ENCODE measurements at places on chromosomes 5 and 9.

- no peak for DNase-seq
These were observed 397.9 kb upstream of the SGCD start for GRCh38 chr5:155929112-155929511.

- DNase-seq = no peak
These were observed 1.6 kb downstream of the NREP start for GRCh38 chr5:111755345-111755941.

GRCh38 chr5:76074487-76075065 is 8.6 kb upstream of the SV2C start:
- no peak for DNase-seq

DNA sequence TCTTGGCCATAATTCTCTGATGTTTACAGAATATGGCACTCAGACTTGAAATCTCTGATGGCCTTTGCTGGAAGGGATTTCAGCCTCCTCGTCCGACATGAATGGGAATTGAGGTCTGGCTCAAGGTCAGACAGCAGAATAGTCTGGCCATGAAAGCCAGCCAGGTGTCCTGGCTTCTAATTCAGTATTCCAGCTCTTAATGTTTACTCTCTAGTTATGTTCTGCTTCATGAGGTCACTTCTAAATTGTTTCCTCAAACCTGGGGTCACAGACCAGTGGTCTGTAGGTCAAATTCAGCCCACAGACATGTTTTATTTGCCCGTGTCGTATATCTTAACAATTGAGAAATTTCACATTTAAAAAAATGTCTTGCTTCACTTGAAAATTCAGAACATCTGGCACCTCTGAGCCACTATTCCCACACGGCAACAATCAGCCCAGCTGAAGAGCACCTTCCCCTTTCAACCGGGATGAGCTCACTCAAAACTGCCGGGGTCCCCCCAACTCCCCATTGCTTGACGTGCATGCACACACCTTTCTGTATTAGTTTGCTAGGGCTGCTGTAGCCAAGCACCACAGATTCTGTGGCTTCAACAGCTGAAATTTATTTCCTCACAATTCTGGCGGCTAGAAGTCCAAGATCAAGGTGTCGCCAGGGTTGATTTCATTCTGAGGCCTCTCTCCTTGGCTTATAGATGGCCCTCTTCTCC is 243.5 kb downstream of the ENC1 start:
- DNase-seq = no peak

DNA sequence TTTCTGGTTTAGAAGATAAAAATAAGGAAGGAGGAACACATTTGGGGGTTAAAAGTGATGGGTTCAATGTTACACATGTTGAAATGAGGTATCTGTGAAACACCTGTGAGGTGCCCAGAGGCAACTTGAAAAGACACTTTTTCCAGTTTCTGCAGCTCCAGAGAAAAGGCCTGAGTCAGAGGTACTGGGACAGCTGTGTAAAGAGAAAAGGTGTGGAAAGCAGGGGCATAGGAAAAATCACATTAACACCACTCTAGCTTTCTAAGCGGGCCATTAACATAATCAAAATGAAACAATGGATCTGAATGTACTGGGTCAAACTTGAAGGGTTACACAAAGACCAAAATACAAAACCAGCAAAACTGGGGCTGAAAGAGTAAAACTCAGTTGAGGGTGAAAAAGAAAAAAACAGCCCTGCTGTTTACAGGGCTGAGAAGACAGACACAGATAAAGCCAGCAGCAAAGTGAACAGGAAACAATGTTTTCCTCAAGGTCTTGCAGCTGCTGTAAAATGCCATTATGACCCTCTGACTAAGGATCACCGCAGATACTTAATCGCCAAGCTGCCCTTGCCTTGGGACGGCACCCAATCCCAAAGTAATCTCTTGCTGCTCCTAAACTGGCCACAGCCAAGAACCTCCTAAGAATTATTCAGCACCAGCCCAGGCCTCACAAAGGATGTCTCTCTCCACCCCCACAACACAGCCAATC is 104.7 kb downstream of the DROSHA start:
- DNase-seq = no peak

DNA sequence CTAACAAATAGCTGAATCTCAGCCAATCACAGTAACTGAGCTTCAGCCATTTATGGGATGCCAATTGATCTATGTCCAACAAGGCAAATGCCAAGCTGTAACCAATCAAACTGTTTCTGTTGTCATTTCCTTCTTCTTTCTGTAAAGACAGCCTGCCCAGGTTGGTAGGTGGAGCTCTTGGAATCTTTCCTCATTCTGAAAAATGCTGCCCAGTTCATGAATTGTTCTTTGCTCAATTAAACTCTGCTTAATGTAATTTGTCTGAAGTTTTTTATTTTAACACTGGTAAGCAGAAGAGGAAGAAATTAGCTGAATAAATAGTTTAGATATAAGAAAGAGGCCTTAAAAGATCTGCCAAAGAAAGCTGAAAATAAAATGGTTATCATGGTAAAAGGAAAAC is 1235.6 kb downstream of the EFNA5 start:
- DNase-seq = no peak

DNA sequence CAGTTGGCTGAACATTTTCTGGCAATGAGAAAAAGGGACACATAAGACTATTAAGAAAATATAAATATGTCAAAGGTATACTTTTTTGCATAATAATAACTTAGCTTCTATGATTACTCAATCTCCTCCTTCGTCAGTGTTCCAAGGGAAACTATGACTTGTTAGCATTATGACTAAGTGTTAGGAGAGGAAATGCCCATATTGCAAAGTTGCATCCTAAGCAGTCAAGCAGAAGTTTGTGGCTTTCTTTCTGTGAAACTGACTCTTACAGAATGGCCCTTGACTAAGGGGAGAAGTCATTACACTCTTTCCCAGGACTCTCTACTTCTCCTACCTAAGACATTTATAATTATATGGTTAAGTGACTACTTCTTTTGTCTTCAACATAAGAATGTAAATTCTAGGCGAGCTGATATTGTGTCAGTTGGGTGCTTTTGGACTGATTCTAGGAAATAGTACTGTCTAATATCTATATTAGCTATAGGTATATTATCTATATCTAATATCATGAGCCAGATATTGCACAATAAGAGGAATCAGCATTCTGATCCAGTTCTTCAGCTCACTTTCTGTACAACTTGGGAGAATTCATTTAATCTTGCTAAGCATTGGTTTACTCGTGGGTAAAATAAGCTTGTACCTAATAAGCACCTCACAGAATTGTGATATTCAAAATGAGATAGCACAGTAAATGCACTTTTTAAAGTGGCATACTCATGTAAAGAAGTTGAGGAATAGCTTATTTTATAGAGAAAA is 16.4 kb upstream of the SPINK6 start:
- DNase-seq = no peak

DNA sequence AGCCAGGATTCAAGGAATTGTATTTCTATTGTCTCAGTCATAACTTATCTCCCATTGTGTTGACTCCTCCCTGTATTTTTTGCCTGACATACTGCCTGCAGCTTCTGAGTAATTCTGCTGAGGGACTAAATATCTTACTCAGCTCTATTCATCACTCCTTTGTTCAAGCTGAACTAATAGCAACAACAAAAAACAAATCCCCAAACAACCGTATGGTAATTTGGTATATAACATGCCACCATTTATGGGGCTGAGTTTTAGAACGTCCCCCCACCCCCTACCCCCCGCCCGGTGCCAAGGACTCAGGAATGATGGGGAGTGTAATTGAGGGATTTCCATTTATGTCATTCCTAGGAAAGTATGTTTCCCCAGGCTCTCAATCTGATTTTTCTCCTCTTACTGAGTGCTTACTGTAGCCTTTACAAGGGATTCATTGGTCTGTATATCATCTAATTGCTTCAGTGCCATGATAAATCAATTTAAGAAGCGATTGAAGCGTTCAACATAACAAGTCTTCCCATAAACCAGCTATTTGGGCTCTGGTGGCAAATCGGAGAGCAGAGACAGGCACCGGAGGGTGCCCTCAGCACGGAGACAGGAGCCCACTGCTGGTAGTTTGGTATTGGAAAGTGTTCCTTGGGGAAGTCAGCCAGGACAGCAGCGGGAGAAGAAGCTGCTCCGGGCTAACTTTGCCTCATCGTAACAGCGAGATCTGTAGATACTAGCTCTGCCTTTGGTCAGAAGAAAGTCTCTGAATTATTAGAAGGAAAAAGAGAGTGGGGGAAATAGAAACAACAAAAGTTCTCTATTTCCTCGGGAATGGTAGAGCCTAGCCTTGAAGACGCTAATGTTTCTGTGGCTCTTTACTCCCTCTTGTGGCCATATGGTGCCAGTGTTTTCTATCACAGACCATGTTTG is 40.7 kb upstream of the HSD17B4 start:
- DNase-seq = peak; percentile 77

DNA sequence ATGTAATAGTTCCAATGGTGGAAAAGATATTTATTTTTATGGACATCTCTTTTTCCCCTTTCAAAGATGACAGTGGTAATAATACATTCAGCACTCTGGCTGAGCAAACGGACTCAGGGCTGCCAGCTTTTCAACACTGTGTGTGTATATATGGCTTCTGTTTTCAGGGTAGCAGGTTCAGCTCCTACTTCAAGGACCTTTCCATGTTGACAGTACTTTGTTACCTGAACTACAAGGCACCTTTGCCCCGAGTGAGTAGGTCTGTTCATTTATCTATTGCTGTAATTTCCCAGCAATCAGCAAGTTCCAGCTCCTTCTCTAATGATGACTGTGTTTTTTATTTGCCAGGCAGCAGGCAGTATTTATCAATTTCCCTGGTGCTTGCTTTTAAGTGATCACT is 387.4 kb upstream of the KIF2A start:
- DNase-seq = no peak

GRCh38 chr5:98755406-98755805 is 18.1 kb upstream of the RGMB start:
- no peak for DNase-seq

DNA sequence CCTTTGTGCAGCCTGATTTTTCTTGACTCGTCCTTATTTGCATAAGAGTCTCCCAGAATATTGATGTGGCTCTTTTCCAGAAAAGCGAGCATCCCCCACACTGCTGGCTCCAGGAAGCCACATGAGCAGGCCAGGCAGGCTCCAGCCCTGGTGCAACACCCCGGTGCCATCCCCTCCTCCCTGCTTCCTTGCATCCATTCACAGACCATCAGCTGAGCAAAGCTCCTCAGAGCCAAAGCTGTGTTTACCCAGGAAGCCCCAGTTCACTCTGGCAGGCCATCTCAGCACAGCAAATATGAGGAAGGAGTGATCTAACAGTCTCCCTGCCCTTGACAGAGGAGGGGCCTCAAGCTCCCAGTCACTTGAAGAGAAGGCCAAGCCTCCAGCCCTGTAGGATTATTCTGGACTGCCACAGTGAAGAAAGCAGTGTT is 34.4 kb downstream of the INSYN2B start:
- DNase-seq = peak; percentile 38

DNA sequence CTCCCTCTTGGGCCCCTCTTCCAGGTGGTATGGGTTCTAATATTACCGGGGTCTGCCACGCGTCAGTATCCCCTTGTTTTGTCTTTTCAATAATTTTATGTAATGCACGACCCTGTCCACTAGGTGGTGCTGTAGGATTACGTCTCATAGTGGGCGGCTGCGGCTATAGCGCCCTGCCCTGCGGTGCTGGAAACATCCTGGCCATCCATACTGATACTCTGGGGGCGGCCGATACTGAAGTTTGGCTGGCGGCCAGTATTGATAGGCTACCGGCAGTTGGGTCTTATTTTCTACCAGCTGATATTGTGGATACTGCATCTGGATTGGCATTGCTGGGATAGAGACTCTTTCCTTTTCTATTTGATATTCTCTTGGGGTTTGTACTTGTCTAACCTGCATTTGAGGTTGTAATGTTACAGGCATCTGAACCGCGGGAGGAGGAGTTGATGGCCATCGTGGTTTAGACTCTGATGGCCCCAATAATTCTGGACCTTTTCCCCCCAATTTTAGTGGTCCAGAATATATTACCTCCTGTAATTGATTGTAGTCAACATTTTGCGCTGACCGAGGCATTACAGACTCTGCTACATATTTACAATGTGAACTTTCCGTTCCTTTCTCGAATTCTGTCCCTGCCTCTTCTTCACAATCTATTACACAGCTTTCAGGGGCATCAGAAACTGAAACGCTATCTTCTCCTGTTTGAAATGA is 3.3 kb upstream of the TMEM141 start:
- DNase-seq = peak; percentile 80

DNA sequence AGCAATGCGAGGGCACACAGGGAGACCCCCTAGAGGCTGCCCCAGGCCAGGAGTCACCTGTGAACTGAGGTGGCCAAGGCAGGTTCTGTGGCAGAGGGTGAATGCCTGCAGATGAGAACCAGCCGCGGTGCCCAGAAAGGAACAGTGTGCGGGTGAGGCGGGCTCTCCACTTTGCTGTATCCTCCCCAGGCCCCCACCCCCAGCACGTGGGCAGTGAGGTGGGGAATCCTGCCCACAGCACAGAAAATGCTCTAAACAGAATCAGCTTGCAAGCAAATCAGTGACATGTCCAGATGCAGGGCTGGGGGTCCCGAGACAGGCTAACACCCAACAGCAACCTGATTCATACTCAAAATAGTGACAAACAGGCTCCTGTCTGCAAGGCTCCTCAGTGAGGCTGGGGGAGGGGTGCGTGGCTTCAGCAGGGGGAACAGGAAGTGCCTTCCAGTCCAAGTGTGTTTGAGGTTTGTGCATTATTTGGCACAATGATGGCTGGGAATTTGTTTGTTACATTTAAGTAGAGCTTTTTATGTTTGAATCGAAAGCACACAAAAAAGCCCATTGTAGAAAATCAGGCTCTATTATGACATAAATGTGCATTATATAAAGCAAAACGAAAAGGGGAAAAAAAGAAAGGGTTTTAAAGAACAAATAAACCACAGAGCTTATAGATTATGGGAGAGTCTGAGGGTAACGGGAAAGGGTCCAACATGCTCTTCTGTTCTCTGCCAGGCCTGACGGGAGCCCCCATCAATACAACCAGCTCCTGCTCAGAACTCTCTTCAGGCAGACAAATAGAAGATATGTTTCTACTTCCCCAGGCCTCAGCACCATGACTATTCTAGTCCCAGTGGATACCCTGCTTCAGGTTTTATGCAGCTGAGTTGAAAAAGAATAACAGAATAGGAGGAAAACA is 201.3 kb downstream of the HSD17B3 start:
- no peak for DNase-seq

GRCh38 chr9:68577774-68578591 is 37.3 kb upstream of the TMEM252 start:
- no peak for DNase-seq

GRCh38 chr5:177362610-177363507 is 5.1 kb downstream of the RGS14 start:
- peak; percentile 84 for DNase-seq

GRCh38 chr5:179733772-179734126 is 1.1 kb downstream of the MAML1 start:
- DNase-seq = no peak
